ENCODE measurements at places on chromosomes 2 and 18. TPM values are rescaled to one million over a fixed set of nuclear protein-coding genes. Genes with fewer than 3 reads are reported as not detected.

Gene CYS1
- total RNA-seq, result not detected

- DNase-seq, result peak; percentile 18
Measured at GRCh38 chr2:121489284-121489683, 41.4 kb upstream of the RNU4ATAC start.

Gene IRS1
- total RNA-seq, result 20.9 TPM

Gene C2orf81
- total RNA-seq, result 0.48 TPM

Gene CAVIN2
- 10.2 TPM for total RNA-seq

Gene ZNF396
- 0.06 TPM for total RNA-seq

Measured in SJCRH30 (cell line).